Mucosa of descending colon (tissue), 3 donors: ENCODE measurements at places on chromosomes 12 and 14. TPM values are rescaled to one million over a fixed set of nuclear protein-coding genes. Genes with fewer than 3 reads are reported as not detected.

SOX5 gene
- 13.0 TPM for total RNA-seq

HELB gene
- 5.4 TPM for total RNA-seq

STRAP gene
- 86.5 TPM for total RNA-seq

SPRYD4 gene
- total RNA-seq = 4.3 TPM

KLRC2 gene
- 2.6 TPM for total RNA-seq

NTS gene
- not detected for total RNA-seq
